Vein endothelial cell (primary cell): ENCODE measurements at places on chromosomes 11 and 22. TPM values are rescaled to one million over a fixed set of nuclear protein-coding genes. Genes with fewer than 3 reads are reported as not detected.

MMP7 gene
- total RNA-seq, result 0.76 and 1.6 TPM in 2 replicates

CABP7 gene
- total RNA-seq, result not detected in 2 replicates

SCGB1D2 gene
- not detected in 2 replicates for total RNA-seq

KIAA0930 gene
- 41.8 and 51.0 TPM in 2 replicates for total RNA-seq

TMEM45B gene
- 0.10 and 0.33 TPM in 2 replicates for total RNA-seq

OR5P2 gene
- 0.33 TPM in 1 of 2 replicates, not detected in the other for total RNA-seq

OR10A2 gene
- not detected in 2 replicates for total RNA-seq

H19 gene
- 4.7 and 28.1 TPM in 2 replicates for total RNA-seq

JRKL gene
- 4.6 and 7.5 TPM in 2 replicates for total RNA-seq

OR5A1 gene
- total RNA-seq, result not detected in 2 replicates

RIMBP3C gene
- total RNA-seq, result 0.19 TPM in 1 of 2 replicates, not detected in the other

OR4C6 gene
- total RNA-seq, result not detected in 2 replicates

SLCO2B1 gene
- total RNA-seq, result 0.57 and 0.65 TPM in 2 replicates

SLC29A2 gene
- total RNA-seq, result 0.65 and 0.67 TPM in 2 replicates

CBLIF gene
- total RNA-seq, result not detected in 2 replicates

RFPL1 gene
- not detected in 2 replicates for total RNA-seq

DMC1 gene
- 0.33 and 0.96 TPM in 2 replicates for total RNA-seq

SLC35E4 gene
- 22.6 and 26.1 TPM in 2 replicates for total RNA-seq

CFAP300 gene
- total RNA-seq, result 0.33 and 0.57 TPM in 2 replicates

OR51B5 gene
- not detected in 2 replicates for total RNA-seq

JAML gene
- 0.65 TPM in 1 of 2 replicates, not detected in the other for total RNA-seq

IFITM2 gene
- 67.2 and 73.5 TPM in 2 replicates for total RNA-seq

OR8H1 gene
- total RNA-seq, result not detected in 2 replicates

FJX1 gene
- total RNA-seq, result 39.5 and 52.9 TPM in 2 replicates

P2RX3 gene
- not detected in 2 replicates for total RNA-seq

DDTL gene
- total RNA-seq, result 1.2 and 1.3 TPM in 2 replicates

KRTAP5-9 gene
- not detected in 2 replicates for total RNA-seq

TALDO1 gene
- 155 and 170 TPM in 2 replicates for total RNA-seq

TRIM34 gene
- 11.3 and 13.1 TPM in 2 replicates for total RNA-seq

TCF20 gene
- 33.9 and 35.9 TPM in 2 replicates for total RNA-seq

SGSM1 gene
- 0.98 and 1.1 TPM in 2 replicates for total RNA-seq

MYO7A gene
- total RNA-seq, result under 0.01 and 0.86 TPM in 2 replicates

PANX3 gene
- total RNA-seq, result not detected in 2 replicates

VSIG2 gene
- 0.33 and 0.86 TPM in 2 replicates for total RNA-seq

RASL10A gene
- 0.96 and 1.3 TPM in 2 replicates for total RNA-seq

RAB3IL1 gene
- total RNA-seq, result 1.9 and 2.0 TPM in 2 replicates

GNB1L gene
- 4.2 and 6.9 TPM in 2 replicates for total RNA-seq

PGR gene
- total RNA-seq, result 0.10 TPM in 1 of 2 replicates, not detected in the other
